Kidney (tissue), 22 donors: ENCODE measurements at places on chromosomes 11 and 22.

GRCh38 chr11:61028135-61028729, 56.8 kb downstream of the CD6 start:
- H3K4me1 ChIP-seq, result no peaks in the 10 kb centered on the region
- no peak overlapping the region for H3K4me3 ChIP-seq
- no peak overlapping the region for H3K27ac ChIP-seq
- H3K36me3 ChIP-seq, result no peaks in the 10 kb centered on the region

GRCh38 chr11:1059759-1060158, 14.9 kb upstream of the MUC2 start:
- no peaks in the 10 kb centered on the region for H3K4me1 ChIP-seq
- no peaks in the 10 kb centered on the region for H3K27me3 ChIP-seq
- no peak for DNase-seq

DNA sequence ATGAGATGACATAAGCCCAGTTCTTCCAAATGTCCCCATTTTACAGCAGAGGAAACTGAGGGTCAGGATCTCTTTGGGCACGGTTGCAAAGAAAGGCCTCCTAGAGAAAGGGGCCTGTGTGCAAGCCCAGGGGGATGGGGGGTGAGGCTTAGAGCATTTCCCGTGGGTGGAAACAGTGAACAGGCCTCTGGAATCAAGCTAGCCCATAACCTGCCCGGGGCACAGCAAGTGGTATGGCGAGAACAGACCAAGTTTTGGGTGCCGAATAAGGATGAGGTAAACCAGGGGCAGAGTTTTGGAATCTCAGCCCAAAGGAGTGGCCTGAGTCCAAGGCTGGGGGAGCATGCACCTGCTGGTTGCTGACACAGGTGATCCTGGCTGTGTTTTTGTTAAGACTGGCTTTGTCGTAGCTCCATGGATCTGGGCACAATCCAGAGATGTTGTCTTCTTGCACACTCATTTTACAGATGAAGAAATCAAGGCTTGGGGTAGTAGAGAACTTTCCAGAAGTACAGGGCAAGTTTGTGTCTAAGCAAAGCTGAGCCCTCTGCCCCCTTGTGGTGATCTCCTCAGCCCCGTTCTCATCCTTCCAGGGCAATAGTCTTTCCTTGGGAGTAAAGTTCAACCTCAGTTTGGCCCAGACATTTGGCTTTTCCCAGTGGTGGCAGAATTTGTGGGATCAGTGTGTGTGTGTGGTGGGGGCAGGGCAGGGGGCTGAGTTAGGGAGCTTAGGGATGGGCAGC, 53.5 kb upstream of the MYEOV start:
- H3K4me3 ChIP-seq, result no peak overlapping the region
- H3K4me1 ChIP-seq, result no peaks in the 10 kb centered on the region
- DNase-seq, result no peak
- no peaks in the 10 kb centered on the region for H3K27me3 ChIP-seq
- H3K27ac ChIP-seq, result no peak overlapping the region

DNA sequence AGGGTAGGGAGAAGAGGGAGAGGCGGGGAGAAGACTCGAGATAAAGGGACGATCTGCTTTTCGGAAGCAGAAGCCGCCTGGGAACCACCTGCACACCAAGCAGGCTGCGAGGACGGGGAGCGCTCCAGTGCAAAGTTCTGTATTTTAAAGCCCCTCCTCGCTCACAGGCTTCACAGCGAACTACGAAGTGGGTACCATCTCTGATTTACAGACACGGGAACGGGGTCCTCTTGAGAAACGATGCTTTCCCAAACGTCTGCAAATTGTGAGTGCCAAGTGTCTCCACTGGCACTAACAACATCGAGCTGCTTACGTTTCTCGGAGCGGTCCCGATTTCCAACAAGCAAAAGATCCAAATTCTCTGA, 700 bp upstream of the STX3 start:
- no peaks in the 10 kb centered on the region for H3K27me3 ChIP-seq
- H3K27ac ChIP-seq, result peak overlapping the region; percentile 95
- peak; percentile 50 for DNase-seq
- peaks cover 16% of the 10 kb centered on the region for H3K4me1 ChIP-seq
- H3K36me3 ChIP-seq, result no peaks in the 10 kb centered on the region

- DNase-seq, result peak; percentile 98
- H3K4me1 ChIP-seq, result peaks cover 13% of the 10 kb centered on the region
- peak overlapping the region; percentile 92 for H3K27ac ChIP-seq
- peak overlapping the region; percentile 64 for H3K4me3 ChIP-seq
- peaks cover 1% of the 10 kb centered on the region for H3K36me3 ChIP-seq
Observed at GRCh38 chr11:72040491-72041363, 39.6 kb downstream of the NUMA1 start.
